ENCODE measurements at places on chromosomes 5 and 9.

- no peak for DNase-seq
Observed at GRCh38 chr5:145544401-145544800, 290.7 kb downstream of the PRELID2 start.

DNA sequence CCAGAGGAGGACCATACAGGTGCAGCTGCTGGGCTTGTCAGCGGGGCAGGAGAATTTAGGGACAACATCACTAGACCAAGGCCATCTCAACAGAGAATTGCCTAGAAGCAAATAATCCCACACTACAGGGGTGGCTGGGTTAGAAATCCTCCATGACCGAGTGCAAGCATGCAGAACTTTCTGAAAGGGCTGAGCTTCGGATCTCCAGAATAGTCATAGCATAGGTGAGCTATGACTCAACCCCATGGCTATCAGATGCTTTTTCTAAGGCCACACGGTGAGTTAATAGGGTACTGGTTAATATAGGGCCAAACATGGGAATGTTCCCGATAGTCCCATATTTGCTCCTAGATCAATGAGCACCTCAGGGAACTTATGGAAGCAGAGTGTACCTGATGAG lies 4.2 kb downstream of the KCNIP1 start:
- no peak for DNase-seq

- DNase-seq = peak; percentile 29
Observed at GRCh38 chr5:153629027-153629895, 138.8 kb downstream of the GRIA1 start.

GRCh38 chr5:87944553-87945285 lies 323.9 kb downstream of the TMEM161B start:
- DNase-seq = peak; percentile 89

DNA sequence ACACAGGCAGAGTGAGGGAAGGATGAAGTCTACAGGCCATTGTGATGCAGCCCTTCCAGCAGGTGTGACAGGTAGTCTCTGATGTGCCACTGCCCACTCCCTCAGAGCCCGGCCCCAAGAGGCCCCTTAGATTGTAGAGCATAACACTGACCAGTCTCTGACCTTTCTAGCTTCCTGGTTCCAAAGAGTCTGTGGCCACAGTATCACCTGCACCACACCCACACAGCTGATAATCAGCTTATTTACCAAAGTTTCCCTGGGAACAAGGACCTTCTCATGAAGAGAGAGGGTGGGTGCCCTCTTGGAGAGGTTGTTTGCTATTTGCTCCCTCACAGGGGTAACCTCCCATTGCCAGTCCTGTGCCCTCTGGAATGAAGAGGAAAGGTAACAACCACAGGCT lies 11.0 kb upstream of the ACER2 start:
- DNase-seq = no peak

- no peak for DNase-seq
Observed at GRCh38 chr5:144944936-144945335, 774.3 kb downstream of the KCTD16 start.

GRCh38 chr9:14031060-14031414 lies 282.9 kb downstream of the NFIB start:
- DNase-seq = no peak

- no peak for DNase-seq
Observed at GRCh38 chr5:129991780-129992179, 87.5 kb downstream of the CHSY3 start.

GRCh38 chr9:84154320-84154719 lies 173.7 kb downstream of the RMI1 start:
- no peak for DNase-seq

DNA sequence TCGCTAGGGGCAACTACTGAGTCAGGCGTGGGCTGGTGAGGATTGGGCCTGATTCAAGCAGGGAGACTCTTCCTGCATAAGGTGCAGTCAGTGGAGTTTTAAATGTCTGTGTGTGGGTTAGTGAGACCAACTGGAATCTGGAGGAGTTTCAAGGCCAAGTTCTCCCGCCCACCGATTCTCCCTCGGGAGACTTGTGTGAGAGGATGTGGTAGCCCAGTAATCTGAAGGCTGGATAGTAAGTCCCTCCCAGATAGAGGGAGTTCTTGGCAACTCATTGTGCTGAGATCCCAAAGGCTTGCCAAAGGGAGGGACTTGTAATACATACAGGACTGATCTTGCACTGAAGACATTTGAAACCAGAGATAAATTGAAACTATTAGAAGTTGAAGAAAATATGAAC lies 51.8 kb downstream of the WDR36 start:
- DNase-seq = no peak

GRCh38 chr9:113493203-113493520 lies 29.6 kb downstream of the RGS3 start:
- DNase-seq = no peak

DNA sequence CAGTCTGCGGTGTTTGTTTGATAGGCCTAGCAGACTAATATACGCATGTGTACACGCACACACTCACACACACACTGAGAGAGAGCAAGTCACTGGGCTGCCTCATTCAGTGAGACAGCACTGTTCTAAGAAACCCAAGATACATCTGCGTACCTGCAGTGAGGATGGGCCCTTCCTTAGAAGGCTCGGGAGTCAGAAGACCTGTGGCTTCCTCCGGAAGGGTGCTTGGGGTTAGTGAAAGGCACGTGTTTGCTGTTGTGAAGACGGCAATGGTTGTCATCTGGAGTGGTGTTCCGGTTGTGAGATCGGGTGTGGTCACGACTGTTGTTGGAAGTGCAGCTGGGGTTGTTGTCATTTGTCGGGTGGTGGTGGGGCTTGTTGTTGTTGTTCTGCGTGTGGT lies 11.7 kb downstream of the TIMD4 start:
- DNase-seq = no peak

DNA sequence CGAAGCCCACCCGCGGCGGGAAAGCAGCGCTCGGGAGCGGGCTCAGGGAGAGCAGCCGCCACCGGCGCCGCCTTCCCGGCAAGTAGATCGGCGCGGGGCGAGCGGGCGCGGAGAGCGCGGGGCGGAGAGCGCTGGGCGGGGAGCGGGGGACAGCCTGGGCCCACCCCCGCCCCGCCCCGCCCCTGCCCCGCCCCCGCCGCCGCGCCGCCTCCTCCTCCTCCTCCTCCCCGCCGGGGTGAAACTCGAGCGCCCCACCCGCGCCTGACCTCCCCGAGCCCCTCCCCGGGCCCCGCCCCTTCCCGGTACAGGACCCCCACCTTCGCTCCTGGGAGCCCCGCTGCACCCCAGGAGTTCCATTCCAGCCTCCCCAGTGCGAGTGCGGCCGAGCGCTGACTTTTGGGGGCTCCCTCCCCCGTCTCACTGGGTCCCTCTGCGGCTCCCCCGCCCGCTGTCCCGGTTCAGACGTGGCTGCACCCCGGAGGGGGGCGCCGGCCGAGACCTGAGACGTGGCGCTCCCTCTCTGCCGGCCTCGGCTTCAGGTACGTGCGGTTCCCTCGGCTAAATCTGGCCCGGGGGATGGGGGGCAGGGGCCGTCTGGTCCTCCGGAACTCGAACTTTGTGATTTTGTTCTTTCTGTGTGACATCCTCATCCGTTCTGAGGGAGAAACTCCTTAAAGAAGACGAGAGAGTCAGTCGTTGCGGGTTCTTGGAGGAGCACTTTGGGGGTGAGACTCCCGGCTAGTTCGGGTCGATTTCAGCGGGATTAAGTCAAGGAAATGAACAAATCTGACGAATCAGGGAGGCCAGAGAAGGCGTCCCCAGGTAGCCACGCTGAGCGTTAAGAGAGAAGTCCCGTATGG lies at the start of gene SEMA5A:
SEMA5A (minus strand) TSS at position 84 of the 860 bp plus-strand sequence. CDS start 166,129 bp downstream, outside the sequence.
- DNase-seq = peak; percentile 45

- DNase-seq = no peak
Observed at GRCh38 chr5:151605559-151605958, 14.4 kb upstream of the FAT2 start.

DNA sequence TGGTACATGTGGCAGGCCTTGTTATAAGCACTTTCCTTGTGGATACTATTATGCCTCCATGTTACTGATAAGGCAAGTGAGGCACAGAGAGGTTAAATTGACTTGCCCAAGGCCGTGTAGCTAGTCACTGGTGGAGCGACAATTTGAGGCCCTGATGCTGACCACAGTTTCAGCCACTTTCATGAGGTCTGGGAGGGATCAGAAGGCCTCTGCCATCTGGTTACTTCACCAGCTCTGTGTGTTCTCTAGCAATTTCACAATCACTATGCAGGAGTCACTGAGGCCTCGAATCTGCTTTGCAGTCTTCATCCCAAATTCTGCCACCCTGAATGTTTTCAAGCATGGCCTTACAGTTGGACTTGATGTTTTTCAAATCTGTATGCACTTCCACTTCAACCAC lies 9.1 kb downstream of the LRRC70 start:
- no peak for DNase-seq

- DNase-seq = no peak
Observed at GRCh38 chr5:16508730-16509531, 43.3 kb upstream of the ZNF622 start.

DNA sequence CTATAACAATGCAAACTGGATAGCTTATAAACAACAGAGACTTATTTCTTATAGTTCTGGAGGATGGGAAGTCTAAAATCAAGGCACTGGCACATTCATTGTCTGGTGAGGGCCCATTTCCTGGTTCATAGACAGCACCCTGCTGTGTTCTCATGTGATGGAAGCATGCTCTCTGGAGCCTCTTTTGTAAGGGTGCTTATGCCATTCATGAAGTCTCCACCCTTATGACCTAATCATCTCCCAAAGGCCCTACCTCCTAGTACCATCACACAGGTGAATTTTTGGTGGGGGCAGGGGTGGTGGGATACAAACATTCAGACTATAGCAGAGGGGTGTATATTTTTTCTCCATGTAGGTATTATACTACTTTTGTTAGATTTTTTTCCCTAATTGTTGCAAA lies 92.4 kb downstream of the UNC13B start:
- no peak for DNase-seq

GRCh38 chr5:22572941-22573340 lies 280.2 kb downstream of the CDH12 start:
- no peak for DNase-seq

- peak; percentile 64 for DNase-seq
Observed at GRCh38 chr5:72166070-72166979, 59.0 kb downstream of the MAP1B start.

- DNase-seq = no peak
Observed at GRCh38 chr5:159735749-159736660, 180.3 kb upstream of the ADRA1B start.

GRCh38 chr5:33745101-33745770 lies 146.6 kb downstream of the ADAMTS12 start:
- no peak for DNase-seq

DNA sequence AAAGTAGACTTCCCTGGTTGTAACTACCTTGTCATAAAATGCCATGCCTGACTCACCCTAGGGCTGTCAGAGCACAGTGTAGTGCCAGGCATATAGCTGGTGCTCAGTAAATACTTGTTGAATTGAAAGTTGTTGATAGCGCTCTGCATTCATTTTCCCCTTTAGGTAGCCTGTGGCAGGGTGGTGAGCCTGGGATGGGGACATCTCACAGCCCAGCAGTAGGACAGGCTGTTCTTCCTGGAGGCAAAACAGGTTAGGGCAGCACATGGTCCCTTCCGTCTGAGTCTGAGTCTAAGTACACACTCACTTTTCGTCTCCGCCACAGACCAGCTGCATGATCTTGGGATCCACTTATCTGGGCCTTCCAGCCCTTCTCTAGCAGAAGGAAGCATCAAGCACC lies 401.9 kb downstream of the ZSWIM6 start:
- DNase-seq = no peak

DNA sequence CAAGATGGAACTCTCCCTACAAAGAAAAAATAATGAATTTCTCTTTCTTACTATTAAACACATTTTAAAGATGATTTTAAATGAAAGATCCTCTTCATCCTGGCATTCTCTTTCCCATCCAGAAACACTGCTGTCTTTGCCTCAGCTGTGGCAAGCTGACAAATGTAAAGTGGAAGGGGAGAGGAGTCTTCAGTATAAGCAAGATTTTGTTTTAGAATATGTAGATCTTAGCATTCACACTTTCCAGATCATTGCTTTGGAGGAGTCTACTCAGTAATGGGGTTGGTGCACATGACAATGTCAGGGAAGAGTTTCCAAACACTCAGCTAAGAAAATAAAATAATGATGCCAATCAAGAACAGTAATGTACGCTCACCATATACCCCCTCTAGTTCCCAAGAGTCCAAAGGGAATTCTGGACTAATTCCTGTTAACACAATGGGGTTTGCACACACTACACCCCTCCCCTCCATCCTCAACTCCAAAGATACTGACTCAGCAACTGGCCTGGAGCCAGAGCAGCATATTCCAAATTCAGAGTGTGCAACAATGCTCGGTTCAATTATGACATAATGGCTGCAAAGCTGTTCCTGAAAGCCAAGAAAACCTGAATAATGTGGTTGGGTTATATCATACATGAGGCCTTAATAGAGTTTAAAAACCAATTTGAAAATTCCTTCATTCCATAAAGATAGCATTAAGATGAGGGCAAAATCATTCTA lies 4.6 kb downstream of the C5orf63 start:
- DNase-seq = no peak

DNA sequence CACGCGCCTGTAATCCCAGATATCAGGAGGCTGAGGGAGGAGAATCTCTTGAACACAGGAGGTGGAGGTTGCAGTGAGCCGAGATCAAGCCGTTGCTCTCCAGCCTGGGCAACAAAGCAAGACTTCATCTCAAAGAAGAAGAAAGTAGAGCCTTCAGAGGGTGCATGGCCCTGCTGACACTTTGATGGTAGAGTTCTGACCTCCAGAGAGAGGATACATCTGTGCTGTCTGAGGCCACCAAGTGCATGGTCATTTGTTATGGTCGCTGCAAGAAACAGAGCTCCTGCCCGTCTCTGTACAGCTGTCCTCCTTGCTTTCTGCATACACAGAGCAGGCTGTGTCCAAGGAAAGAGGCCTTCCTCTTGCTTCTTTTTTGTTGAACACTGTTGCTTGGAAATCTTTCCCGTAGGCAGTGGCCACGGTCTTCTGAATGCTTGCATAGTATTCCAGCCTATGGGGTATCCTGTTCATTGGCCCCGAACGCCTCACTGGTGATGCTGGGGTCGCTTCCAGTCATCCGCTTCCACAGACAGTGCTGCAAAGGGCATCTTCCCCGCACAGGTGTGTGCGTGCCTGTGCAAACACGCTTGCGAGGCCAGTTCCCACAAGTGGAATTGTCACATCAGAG lies 36.8 kb upstream of the UNC5A start:
- no peak for DNase-seq

DNA sequence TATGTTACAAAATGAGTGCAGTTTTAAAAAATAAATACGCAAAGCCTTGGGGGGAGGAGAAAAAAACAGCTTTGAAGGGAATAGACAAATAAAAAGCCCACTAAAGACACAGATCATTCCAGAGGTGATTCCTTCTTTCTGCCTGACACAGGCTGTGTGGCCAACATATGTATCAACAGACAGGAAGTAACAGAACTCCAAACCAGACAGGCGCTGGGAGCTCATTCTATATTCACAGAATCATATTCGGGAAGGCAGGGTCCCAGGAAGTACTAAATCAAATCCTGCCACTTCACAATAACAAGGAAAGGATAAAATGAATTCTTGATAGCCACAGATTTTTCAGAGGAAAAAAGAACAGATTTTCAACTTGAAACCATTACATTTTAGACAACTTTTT lies 62.1 kb downstream of the SEMA5A start:
- no peak for DNase-seq

- no peak for DNase-seq
Observed at GRCh38 chr9:135039916-135040645, 47.4 kb upstream of the OLFM1 start.

GRCh38 chr9:22050924-22051323 lies 41.8 kb upstream of the CDKN2B start:
- DNase-seq = no peak
